ENCODE measurements at places on chromosomes 12 and 14.

GRCh38 chr12:53208877-53209463 lies 1.9 kb upstream of the ITGB7 start:
- no peak for DNase-seq

- peak; percentile 79 for DNase-seq
Observed at GRCh38 chr14:68786491-68787091, 6.3 kb downstream of the ZFP36L1 start.

- no peak for DNase-seq
Observed at GRCh38 chr12:28882444-28882843, 266.6 kb upstream of the FAR2 start.

- DNase-seq = no peak
Observed at GRCh38 chr14:103158688-103159087, 35.4 kb downstream of the TNFAIP2 start.

- no peak for DNase-seq
Observed at GRCh38 chr12:34391771-34392581, 369.7 kb downstream of the ALG10 start.

DNA sequence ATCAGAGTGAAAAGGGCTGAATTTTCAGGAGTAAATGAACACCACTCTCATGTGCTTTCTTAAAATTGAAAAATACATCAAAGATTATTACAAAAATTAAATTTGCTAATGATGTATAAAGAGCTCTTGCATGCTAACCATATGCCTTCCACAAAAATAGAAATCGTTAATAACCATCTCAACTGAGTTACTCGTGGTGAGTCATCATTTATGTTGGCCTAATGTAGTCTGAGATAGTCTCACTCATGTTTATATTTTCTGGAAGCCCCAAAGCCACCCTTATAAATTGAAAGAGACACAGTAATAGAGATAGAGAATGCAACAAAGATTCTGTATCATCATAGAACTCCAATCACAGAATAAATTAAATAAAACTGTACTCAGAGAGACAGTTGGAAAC lies 131.2 kb downstream of the KCNH5 start:
- DNase-seq = no peak
